ENCODE measurements at places on chromosomes 6 and 20. TPM values are rescaled to one million over a fixed set of nuclear protein-coding genes. Genes with fewer than 3 reads are reported as not detected.
A peak's percentile ranks its signal among the peaks of the same experiment; 100 is the strongest.

DNA sequence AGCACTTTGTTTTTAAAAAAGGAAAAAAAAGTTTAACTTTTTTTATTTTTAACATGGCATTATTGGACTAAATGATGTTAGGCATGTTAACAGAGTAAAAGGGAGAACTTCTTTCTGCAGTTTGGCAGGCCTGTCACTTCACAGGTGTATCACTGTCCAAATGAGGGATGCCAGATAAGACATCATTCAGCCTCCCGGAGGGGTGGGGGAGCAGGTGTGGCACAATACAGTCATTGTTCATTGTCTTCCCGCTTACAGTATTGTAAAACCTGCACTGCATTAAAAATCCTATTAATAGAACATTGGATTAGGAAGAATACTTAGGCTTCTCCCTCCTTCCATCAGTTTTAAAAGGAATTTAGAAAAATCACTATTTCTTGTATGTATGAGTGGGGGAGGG is 80.7 kb downstream of the CARMIL1 start:
- peak; percentile 32 for DNase-seq

GRCh38 chr6:12479881-12480280 is 189.7 kb downstream of the EDN1 start:
- DNase-seq = no peak

DNA sequence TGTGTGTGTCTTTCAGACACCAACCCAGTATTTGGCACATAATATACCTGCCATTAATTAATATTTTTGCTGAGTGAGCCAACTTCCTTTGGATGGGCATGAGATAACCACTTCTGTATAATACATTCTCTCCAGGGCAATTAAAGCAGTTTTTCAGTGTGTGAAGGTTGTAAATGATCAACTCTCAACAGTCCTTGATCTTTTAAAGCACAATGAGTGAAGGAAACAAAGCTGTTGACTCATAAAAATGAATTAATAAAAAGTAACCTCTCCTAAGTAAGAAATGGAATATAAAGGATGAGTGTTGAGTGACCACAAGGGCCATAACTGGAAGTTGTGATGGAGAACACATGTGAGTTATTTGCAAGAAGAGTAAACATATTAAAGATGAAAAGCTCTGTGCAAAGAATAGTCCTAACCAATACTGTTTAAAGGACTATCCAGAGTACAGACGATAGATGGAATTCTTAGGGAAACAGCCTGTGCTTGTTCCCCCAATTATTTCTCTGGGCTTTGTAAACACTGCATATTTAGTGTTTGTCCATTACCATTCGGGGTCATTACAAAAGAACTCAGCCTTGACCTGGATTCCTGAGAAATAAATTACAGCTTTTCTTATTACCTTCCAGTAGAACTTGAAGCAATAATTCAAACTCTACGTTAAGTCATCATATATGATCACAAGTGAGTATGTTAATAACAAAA is 446.2 kb downstream of the PLCB1 start:
- no peak for DNase-seq

- no peak for DNase-seq
These were observed 26.6 kb upstream of the KLHL31 start for GRCh38 chr6:53692172-53692571.

DNA sequence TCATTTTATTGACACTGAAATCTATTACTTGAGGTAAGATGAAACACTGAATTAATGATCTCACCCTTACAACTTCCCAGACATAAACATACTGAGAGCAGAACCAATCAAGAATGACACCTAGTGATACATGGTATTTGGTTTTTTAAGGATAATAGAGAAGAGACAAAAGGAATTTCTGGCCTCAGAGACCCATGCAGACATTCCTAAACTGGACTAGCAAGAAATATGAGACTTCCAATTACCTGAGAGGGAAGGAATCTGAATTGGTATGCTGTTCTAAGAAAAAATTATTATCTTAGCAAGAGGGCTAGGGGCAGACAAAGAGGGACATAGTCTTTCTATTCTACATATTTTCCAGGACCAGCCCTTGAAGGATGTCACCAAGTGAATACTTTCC is 141.1 kb downstream of the BMP5 start:
- DNase-seq = no peak

DNA sequence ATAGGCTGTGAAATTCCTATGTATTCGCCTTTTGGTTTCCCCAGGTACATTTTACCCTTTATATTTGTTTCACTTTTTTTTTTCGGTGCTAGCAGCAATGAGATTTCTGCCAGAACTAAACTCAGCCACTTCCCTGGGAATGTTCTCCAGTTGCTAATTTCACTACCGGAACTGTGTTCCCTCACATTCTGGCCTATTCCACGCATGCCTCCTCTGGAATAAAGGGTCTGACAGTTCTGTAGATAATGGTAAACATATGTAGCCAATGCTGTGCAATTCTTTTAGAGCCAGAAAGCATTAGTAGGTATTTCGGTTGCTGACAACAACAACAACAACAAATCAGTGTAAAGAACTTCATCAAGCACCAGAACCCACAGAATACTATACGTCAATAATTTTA is 96.1 kb upstream of the TBX18 start:
- no peak for DNase-seq

- DNase-seq = peak; percentile 12
These were observed 19.5 kb upstream of the RSPH4A start for GRCh38 chr6:116596815-116597214.

DNA sequence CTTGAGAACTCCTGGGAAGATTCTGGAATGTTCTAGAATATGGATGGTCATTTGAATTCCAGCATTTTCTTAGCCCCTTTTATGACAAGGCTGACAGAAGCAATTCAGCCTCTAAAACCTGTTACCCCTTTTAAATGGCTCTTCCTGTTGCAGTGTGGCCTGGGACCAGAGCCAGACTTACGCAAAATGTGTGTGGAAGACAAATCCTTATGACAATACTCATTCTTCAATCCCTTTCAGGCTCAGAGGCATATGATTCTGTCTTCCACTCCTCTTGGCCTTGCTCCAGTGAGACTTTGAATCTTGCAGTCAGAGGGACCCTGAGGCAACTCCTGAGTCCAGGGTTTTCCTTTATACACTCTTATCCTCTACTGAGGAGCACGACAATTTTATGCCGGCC is 287.0 kb downstream of the CLIC5 start:
- DNase-seq = peak; percentile 80

DNA sequence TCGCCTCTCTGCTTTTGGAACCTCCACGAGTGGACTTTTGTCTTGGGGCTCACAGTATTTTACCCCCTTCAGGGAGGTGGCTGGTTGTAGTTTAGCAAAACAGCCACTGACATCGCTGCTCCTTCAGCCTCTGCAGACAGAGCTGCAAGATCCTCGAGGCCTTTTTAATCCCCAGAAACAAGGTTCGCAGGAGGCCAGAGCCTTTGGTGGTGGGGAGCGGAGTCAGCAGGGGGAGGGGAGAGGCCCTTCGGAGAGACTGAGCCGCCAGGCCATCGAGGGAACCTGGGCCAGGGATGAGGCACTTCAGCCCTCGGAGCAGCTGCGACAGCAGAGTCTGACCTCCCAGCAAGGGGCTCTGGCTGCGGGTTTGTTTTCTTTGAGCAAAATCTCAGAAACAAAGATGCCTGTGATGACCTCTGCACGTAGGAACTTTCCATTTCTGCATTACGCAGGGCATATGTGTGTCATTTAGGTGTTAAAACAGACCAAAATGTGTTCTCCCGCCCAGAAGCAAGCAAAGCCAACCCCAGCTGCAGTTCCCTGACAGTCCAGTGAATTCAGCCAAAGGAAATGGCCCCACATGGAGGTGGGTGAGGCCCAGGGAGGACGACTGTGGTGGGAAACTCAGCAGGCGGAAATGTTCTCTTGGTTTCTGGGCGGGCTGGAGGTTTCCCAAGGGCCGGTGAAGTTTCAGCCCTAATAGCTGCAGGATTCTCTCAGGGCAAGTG is 171.2 kb upstream of the SULF2 start:
- no peak for DNase-seq

DNA sequence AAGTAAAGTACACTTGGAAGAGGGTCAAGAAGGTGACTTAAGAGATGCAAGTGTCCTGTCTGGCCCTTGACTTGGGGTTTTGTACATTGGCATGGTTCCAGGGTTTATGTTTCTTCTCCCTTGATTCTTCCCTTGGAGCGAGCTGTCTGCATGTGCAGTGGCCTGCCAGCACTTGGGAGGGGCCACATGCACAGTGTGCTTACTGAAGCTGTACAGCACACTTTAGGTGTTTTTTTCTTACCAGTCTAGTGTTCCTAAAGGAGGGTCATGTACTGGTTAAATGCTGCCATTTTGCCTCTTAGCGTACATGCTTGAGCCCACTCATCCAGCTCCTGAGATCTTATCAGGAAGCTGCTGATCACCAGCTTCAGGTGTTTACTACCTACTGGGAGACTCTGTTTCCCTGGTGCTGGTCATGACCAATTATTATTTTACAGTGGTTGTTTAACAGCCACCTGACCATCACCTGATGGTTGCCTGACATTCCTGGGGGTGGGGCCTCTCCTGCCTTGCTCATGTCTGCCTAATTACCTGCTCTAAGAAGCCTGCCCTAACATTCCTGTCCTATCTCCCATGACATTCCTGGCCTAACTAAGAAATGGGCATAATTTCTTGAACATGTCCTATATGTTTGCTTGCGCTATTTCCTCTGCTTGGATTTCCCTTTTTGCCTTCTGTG is 182.9 kb downstream of the MCHR2 start:
- no peak for DNase-seq

DNA sequence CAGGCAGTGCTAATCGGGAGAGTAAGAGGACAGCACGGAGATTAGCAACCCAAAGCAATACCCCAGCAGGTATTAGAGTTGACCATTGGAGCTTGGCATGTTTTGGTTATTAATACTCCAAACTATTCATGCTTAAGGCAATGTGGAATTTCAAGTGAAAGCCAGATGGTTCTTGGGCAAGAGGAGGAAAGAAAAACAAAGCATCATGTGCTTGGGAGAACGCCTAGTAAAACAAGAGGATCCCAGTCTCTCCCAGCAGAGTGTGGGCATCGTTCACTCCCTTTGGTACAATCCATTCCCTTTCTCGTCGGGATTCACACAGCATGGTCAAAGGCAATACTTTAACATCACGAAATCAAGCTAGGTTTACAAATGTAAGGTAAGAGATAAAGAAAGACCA is 349.8 kb downstream of the PRKN start:
- DNase-seq = no peak

DNA sequence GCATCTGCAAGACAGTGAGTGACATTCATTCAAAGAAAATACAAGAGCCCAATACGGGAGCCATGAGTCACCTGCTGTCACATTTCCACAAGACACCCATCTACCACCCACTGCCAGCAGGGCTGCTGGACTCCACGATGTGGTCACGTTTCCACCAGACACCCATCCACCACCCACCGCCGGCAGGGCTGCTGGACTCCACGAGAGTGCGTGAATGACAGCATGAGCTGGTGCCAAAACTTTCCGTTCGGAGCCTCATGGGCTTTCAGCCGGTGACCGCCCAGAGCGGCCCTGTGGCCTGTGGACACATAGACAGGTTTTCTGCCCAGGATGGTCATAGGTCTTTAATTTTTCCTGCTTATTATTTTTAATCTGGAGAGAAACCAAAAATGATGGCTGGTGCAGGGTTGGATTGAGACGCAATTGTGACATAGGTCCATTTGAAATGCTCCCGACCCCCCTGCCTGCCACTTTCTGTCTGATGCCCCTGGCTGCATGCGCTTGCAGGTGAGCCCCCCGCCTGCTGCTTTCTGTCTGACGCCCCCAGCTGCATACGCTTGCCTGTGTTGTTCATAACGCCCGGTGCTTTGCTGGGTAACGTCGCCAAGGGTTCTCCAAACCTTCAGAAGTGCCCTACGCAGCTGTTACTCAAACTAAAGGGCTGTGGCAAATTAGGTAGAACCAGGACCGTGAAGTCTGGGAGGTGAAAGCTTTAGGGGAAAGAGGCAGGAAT is 59.1 kb upstream of the SMOC2 start:
- no peak for DNase-seq

GRCh38 chr6:39130691-39131090 is 15.7 kb upstream of the SAYSD1 start:
- no peak for DNase-seq

DNA sequence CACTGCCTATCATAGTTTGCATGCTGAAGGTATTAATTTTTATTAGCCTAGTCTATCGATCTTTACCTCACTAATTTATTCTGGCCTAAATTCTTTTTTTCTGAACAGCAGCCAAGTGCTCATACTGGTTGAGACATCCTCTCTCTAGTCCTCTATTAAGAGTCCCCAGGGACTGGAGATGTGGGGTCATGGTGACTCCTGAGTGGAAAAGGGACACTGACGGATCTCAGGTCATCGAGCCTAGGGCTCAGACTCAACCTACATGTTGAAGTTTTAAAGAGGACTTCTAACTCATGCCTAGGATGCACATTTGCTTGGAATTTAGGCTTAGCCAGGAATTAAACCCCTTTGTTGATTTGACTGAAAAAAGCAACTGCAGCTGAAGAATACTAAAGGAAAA is 378.1 kb downstream of the BTBD9 start:
- no peak for DNase-seq

GRCh38 chr20:61521687-61522420 is 269.8 kb downstream of the CDH4 start:
- no peak for DNase-seq

DNA sequence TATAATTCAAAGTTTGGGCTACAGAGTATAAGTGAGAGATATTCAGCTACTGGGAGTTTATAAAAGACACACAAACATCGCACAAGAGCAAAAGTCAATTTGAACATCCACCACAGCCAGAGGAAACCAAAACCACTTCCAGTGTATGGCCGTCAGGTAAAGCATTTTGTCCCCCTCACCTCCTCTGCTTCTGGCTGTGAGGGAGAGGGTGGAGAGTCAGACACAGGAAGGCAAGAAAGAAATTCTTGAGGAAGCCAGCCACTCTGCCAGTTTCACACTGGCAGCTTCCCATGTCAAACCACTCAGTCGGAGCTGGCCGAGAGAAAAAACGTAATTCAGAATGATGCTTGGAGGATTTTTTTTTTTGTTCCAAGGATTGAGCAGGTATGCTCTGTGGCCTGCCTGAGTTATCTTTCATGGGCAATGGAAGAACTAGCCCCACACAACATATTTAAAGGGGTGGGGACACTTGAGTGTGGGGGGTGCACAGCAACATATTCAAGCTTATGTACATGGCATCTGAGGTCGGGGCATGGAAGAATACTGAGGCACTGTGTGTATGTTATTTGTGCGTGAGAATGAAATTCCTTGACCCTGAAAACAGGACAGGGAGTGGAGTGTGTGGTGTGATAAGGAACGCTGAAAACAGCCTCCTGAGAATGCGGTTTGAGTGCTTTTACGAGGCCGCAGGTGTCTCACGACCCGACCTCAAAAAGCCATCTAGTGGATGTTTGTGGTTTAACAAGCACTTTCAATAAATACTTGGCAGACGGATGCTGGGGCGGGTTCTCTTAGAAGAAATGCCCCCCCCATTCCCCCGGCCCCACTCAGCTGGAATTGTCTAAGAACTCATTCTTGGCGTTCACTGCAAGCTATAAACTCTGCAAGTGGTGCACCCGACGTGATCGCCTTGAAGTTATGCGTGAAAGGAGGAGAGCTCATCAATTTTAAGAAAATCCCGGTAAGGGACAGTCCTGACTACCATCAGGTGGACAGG is 27.5 kb upstream of the ZBTB22 start:
- DNase-seq = peak; percentile 79

GRCh38 chr6:46653439-46654195 is 842 bp downstream of the SLC25A27 start:
- no peak for DNase-seq

- DNase-seq = no peak
These were observed 84.7 kb upstream of the RNF24 start for GRCh38 chr20:4099905-4100675.

Gene TFAP2C
- total RNA-seq = 1.5 TPM

Gene C20orf96
- total RNA-seq = 1.6 TPM

Gene TNFRSF21
- 15.0 TPM for total RNA-seq

Gene AKIRIN2
- 11.3 TPM for total RNA-seq

Gene CARMIL1
- 45.5 TPM for total RNA-seq

Gene GJA10
- total RNA-seq = not detected

Gene LPA
- not detected for total RNA-seq

Gene PPIL6
- total RNA-seq = 1.2 TPM

Gene HTR1B
- total RNA-seq = not detected

Gene SLC17A1
- not detected for total RNA-seq

All from SK-MEL-5 (cell line).